ENCODE measurements at places on chromosomes 5 and 9.

GRCh38 chr9:95613670-95614069, 96.9 kb upstream of the PTCH1 start:
- DNase-seq: no peak

- no peak for DNase-seq
These were observed 5.0 kb downstream of the PDE6A start for GRCh38 chr5:149939546-149939945.

- no peak for DNase-seq
These were observed 782.2 kb upstream of the NUDT12 start for GRCh38 chr5:104344809-104345208.

DNA sequence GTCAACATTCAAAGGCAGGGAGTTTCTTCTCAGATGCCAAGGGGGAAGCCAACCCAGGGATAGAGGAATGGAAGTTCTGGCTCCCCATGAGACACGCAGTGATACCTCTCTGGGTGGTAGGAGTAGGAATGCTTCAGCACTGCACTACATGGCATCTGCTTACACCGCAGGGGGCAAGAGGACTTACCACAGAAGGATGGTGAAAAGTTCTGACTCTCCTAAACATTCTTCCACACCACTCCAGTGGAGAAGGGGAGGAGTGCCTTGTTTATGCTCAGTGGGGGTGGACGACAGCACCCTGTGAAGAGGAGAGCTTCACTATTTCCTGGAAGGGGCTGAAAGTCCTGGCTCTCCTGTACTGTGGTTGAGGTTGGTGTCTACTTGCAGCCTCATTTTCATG, 1011.3 kb upstream of the WWC1 start:
- DNase-seq: no peak

- DNase-seq: no peak
These were observed 215.8 kb upstream of the DAB2 start for GRCh38 chr5:39640552-39640951.

DNA sequence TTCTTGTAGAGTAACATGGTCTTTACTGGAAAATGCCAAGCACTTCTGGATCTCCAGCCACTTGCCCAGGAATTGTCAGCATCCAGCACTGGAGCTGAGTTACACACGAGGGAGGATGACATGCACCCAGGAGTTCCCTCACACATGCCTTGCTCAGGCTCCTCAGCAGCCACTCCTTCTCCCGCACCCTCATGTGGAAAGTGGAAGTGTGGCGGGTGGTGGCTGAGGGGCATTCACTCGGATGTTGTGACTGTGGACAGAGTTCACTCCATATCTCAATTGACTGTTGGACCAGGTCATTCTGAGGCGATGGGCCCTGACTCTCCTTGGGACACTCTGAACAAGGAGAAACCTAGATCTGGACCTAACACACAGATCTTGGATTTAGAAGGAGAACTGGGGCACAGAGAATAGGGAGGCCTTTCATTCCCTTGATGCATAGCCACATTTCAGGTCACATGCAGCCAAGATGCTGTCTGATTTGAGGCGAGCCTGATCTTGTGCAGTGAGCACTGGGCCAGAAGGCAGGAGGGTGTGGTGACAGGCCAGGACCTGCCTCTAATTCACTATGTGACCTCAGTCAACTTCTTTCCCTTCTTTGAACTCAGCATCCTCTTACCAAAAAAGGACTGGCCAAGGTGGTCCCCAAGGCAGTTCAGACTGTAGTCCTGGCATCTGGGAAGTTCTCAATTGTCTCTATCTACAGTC, 62.1 kb downstream of the CYSTM1 start:
- no peak for DNase-seq

- DNase-seq: no peak
These were observed 92.9 kb upstream of the CLINT1 start for GRCh38 chr5:157951673-157952373.

DNA sequence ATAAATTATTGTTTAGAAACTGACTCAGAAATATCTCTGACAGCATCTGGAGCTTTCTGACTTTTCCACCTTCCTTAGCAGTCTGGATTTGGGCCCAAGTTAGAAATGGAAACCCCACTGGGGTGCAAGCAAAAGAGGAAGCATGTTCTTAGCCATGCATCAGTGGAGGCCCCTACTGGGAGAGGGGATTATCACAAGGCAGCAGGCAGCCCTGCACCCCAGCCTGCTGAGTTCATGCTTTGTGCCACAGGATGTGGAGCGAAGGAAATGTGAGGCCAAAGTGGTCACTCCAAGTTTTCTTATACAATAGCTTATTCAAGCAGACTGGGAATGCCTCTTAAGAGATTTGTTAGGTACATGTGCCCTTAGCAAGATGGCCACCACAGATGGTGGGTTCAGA, 146.5 kb upstream of the TLX3 start:
- no peak for DNase-seq

GRCh38 chr9:115849679-115850412, 303.7 kb upstream of the PAPPA start:
- no peak for DNase-seq

DNA sequence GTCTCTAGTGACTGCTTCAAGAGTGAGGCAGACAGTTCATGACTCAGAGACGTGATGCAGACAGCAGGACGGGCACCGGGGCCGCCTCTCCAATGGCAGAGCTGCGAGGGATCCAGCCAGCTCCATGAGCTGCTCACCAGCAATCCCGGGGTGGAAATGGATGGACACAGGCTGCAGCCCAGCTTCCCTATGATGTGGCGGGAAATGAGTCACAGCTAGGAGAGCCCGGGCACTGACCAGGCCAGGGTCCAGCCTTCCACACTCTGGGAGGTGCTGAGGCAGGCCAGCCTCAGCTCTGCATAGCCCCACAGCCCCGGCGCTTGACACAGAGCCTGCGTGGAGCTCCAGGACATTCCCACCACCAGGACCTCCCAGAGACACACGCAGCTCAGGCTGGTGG, 244.8 kb upstream of the IRX2 start:
- no peak for DNase-seq

DNA sequence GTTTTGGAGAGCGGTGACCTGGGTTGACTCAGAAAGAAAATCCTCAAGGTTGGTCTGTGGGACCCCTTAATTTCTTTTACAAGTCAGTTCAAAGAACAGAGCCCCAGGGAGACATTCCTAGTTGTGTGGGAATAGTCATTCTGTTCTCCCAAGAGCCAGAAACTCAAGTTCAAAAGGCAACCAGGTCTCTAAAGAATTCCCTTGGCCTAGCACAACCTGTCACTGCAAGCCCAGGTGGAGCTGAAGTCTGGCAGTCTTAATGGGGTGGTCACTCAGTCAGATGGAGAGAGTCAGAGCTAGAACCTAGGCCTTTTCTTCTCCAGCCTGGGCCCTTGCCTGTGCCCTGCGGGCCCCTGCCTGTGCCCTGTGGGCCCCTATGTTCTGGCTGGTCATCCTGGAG, 37.5 kb upstream of the CDKN2AIPNL start:
- no peak for DNase-seq

GRCh38 chr9:76369583-76369982, 24.6 kb downstream of the RFK start:
- no peak for DNase-seq

DNA sequence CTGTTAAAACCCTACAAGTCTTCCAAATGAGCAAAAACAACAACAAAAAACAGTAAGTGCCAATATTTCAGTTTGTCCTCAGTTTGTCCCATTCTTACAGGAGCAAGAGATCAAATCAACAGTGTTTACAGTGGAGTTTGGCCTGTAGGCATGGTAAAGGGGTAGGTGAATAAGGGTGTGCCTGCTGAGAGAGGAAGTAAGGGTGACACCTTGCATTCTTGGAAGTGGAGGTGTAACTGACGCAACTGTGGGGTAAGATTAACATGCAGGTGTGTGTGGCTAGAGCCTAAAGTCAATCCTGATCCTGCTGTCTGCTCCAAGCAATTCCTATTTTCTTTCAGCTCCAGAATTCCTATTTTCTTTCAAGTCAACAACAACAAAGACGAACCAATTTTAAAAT, 43.4 kb downstream of the PFDN1 start:
- DNase-seq: no peak

Data from GM12864 (cell line).